ENCODE measurements at places on chromosomes 3 and 15.

DNA sequence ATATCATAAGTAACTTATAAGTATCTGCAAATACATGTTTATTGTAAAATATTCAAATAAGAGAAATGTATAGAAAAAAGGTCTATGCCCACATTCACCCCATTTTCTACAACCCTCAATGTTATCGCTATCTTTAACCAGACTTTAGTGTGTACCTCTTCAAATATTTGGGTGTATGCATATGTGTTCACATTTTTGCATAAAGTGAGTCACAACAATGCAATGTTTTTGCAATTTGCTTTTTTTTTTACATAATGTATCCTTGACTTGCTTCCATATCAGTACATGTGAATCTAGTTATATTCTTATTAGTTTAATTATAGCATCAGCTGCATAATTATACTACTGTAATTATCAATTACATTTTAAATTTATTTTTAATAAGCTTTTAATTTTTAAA is 117.3 kb upstream of the LYSMD4 start:
- DNase-seq: no peak

GRCh38 chr3:41102053-41102556 is 97.2 kb upstream of the CTNNB1 start:
- no peak for DNase-seq

GRCh38 chr15:77282333-77282732 is 137.6 kb downstream of the PEAK1 start:
- DNase-seq: no peak

GRCh38 chr3:4533489-4534443 is 40.6 kb downstream of the ITPR1 start:
- no peak for DNase-seq

DNA sequence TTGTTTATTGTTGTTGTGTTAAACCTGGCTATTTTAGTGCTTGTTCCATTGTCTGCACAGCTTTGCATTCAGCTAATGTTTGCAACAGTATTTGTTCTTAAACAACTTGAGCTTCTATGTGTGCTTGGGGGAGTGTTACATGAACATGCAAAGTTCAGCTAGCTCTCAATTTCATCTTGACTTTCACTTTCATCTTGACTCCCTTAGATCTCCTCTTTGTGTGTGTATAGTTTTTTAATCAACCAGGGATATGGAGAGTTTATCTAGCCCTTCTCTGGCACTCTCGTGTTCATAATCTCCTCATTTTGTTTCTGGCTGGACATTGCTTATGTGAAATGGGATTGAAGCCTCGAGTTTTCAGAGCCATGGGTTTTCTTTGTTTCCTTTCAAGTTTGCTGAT is 212.4 kb upstream of the ZBTB20 start:
- no peak for DNase-seq

GRCh38 chr15:100438570-100438969 is 90.2 kb downstream of the CERS3 start:
- peak; percentile 14 for DNase-seq

GRCh38 chr15:38226608-38227266 is 25.9 kb upstream of the SPRED1 start:
- no peak for DNase-seq

DNA sequence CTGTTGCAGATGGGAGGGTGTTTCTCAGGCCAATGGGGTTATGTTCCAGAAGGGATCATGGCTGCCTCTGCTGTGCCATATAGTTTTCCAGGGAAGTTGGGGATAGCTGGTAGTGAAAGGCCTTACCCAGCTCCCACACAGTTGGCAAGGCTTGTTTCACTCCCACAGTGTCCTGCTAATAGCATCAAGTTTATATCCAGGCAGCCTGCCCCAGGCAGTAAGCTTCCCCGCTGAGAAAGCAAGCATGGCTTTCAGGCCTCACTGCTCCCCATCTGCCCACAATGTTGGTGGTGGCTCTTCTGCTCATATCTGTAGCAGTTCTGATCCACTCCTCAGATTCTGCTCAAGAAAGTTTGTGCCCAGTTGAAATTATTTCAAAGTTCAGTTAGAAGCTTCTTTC is 50.9 kb upstream of the DCBLD2 start:
- DNase-seq: no peak

GRCh38 chr3:27718459-27718858 is 3.7 kb downstream of the EOMES start:
- no peak for DNase-seq

GRCh38 chr15:83206526-83207008 is 1.1 kb downstream of the HDGFL3 start:
- DNase-seq: no peak

GRCh38 chr3:20194793-20195460 is 8.9 kb upstream of the SGO1 start:
- DNase-seq: no peak

- DNase-seq: no peak
These were observed 253.7 kb upstream of the TPRG1 start for GRCh38 chr3:188918093-188918492.

DNA sequence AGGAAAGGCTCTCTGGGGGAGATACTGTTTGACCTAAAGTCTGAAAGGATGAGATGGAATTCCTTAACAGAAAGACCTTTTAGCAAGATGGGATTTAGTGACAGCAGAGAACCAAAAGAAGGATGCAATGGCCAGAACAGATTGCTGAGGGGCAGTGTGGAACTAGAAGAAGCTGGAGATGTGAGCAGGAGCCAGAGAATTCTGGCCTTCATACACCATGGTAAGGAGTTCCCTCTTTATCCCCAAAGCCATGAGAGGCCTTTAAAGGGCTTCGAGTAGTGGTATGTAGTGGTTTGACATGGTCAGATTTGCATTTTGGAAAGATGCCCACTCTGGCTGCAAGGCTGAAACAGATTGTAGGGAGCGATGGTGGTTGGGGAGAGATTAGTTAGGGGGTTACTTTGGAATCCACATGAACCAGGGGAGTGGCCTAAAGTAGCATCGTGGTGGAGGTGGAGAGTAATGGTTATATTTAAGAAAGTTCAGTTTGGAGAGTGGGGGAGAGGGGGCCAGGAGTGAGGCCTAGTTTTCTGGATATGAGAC is 34.0 kb upstream of the NPHP3 start:
- DNase-seq: no peak

DNA sequence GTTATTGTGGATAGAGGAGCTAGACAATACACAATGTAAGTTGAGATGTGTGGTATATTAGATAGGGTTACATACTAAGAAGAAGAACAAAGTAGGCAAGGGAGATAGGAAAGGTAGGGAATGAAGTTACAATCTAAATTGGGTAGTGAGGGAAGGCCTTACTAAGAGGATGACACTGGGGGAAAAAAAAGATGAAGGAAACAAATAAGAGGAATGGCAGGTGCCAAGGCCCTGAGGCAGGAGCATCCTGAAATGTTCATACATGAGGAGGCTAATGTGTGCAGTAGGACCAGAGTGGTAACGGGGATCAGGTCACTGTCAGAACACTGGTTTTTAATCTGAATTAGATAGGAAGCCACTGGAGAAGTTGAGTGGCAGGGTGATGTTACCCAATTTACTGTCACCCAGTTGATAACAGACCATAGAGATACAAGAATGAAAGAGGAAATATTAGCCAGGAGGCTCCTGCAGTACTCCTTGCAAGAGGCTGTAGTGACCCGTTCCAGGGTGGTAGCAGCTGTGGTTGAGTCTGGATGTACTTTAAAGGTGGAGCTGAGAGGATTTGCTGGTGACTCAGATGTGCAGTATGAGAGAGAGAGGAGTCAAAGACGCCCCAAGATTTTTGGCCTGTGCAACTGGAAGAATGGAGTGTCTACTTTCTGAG is 14.4 kb downstream of the RTP1 start:
- DNase-seq: no peak

DNA sequence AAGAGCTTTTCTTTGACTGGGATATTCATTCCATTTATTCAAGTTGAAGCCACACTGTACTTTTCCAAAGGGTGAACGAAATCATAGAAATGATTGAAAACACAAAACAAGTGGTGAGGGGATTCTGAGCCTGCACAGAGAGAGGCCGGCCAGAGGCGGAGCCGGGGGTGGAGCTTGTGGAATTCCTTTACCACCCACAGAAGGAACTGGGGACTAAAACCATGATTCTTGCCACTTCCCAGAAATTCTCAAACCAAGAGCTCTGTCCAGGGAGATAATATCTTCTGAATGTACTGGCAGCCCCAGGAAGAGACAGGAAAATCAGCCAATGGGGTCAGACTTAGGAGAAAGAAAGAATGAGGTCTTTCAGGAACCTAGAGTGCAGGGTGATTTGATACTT is 20.8 kb downstream of the FBN1 start:
- no peak for DNase-seq

GRCh38 chr3:184373422-184373821 is 4.6 kb downstream of the THPO start:
- no peak for DNase-seq

DNA sequence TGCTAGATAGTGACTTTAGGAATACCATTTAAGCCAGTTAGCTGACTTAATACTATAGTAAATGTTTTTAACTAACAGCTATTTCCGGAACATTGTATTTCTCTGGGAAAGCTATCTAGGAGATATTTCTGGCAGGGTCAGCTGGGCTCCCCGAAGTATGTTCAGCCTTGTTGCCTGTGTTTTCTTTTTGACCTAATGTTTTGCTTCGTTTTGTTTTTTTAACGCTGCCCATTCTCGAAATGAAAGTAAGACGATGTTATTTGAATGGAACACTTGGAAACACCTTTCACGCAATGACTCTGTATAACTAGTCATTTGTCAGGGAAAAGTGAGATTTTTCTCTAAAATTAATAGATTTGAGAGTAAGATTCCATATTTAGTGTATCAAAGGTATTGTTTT is 702.9 kb upstream of the NAALADL2 start:
- no peak for DNase-seq

DNA sequence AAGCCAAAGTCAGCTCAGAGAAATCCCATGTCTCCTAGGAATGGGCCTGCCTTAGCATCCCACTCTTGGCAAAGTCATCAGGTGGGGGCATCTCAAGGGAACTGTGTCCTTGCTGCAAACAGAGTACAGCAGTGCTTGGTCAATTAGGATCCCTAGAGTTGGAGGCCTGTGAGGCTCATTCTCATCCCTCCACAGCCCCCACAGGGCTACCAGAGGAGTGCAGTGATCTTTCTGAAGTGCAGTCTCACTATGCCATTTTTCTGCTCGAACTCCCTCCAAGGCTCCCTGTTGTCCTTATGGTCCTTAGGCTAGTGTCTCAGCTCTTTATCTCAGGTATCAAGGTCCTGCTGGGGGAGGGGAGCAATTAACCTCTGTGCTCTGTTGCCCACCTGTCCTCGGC is 31.1 kb downstream of the TMEM40 start:
- DNase-seq: no peak

GRCh38 chr3:155872904-155873646 is 2.6 kb downstream of the GMPS start:
- DNase-seq: no peak

GRCh38 chr3:114333180-114333922 is 39.5 kb downstream of the TIGIT start:
- no peak for DNase-seq

GRCh38 chr3:141070727-141071357 is 19.7 kb downstream of the SPSB4 start:
- no peak for DNase-seq

- no peak for DNase-seq
These were observed 675.5 kb downstream of the FHIT start for GRCh38 chr3:60575718-60576272.

DNA sequence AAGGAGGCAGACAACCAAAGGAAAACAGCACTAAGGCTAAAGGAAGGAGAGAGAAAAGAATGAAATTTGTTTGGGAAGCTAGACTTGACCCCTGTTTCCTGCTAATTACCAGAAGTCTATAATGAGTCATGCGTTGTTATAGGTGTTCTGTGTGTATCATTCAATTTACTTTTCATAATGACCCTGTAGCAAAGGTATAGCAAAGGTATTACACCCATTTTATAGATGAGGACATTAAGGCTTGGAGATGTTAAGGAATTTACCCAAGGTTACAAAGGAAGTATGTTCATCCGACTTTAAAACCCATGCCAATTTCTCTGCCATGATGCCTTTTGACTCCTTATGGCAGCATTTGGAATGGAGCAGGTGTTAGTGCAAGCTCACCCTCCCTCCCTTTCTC is 54.9 kb downstream of the RAP2B start:
- no peak for DNase-seq

- DNase-seq: no peak
These were observed 10.4 kb downstream of the WDR48 start for GRCh38 chr3:39062180-39062579.

DNA sequence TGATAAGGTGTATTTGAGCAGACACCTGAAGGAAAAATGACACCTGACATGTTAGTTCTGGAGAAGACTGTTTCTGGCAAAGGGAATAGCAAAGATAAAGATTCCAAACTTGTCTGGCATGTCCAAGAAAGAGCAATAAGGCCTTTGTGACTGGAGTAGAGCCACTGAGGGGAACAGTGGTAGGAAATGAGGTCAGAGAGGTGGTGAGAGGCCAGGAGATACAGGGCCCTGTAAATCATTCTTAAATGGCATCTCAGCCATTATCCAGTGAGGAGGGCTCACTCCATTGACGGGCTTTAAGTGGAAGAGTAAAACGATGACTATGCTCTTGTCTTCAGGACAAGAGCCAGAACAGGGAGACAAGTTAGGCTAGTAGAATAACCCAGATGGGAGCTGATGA is 4.5 kb downstream of the SLC49A4 start:
- DNase-seq: no peak

GRCh38 chr3:177250151-177250550 is 52.9 kb upstream of the TBL1XR1 start:
- DNase-seq: no peak

DNA sequence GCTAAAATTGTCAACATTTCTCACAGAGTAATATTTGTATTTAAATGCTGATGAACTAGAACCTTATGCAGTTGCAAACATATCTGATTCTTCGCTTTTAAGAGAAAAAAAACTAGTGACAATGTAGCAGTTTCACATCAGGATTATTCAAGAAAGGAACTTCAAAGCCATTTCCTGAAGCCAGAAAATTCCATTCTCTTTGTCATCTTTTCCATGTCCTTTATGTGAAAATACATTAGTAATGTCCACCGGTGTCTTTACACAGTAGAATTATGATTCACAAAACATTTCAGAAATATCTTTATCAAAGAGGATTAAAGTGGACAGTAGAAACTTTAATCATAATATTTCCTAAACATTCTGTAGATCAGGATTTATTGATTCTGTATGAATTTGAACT is 12.7 kb upstream of the LXN start:
- DNase-seq: no peak

GRCh38 chr15:51281368-51281967 is 56.9 kb downstream of the CYP19A1 start:
- DNase-seq: no peak

- no peak for DNase-seq
These were observed 21.5 kb downstream of the CNOT10 start for GRCh38 chr3:32706348-32707025.

- no peak for DNase-seq
These were observed 8.4 kb upstream of the HRH1 start for GRCh38 chr3:11145888-11146287.

GRCh38 chr3:7207125-7207524 is 346.2 kb downstream of the GRM7 start:
- no peak for DNase-seq

- no peak for DNase-seq
These were observed 81.5 kb upstream of the KCNMB2 start for GRCh38 chr3:178454726-178455125.

DNA sequence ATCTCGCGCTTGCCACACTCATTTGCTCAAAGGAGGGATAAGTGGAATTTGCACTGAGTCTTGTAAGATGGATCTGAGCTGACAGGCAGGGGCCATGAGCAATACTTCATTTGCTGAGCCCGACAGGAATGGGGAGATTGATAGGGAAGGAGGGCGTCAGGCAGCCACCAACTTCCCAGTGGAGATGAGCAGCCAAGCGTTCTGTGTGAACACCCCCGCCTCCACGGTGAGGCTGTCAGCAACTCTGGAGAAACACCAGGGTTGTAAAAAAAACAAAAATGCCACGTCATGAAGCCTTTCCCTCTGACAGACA is 36.8 kb downstream of the TLE3 start:
- DNase-seq: no peak
